Stimulated activated CD8-positive, alpha-beta memory T cell treated with anti-CD3 and anti-CD28 coated beads, Interleukin-15, amount 100 ng/mL, for 24 hours (primary cell): ENCODE measurements at places on chromosomes 5 and 9.

- no peak for DNase-seq
Measured at GRCh38 chr5:89556215-89556913, 673.4 kb upstream of the MEF2C start.

DNA sequence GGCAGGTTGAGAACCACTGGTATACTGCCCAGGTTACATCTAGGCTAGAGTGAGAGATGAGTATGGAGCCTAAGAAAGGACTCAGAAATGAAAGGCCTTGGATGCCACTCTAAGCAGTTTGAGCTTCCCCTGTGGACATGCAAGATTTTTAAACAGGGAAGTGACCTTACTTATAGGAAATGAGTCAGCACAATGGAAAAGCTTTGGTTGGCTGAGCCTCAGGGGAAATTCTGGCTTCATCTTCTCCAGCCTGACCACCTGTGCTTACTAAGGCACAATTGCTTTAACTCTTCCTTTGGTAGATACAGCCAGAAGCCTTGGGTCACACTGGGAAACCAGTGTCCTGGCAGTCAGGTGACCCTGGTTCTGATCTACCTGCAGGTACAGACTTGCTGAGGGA is 380.2 kb upstream of the ZNF462 start:
- no peak for DNase-seq

DNA sequence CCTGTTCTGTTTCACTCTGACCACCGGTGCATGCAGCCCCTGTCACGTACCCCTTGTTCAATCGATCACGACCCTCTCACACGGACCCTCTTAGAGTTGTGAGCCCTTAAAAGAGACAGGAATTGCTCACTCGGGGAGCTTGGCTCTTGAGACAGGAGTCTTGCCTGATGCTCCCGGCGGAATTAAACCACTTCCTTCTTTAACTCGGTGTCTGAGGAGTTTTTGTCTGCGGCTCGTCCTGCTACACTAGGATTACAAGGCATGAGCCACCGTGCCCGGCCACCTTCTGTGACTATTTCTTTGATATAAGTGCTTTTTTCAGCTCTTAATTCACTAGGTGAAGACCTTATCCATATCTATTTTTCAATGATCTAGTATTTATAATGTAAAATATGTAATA is 167.5 kb downstream of the TTC39B start:
- DNase-seq = no peak

DNA sequence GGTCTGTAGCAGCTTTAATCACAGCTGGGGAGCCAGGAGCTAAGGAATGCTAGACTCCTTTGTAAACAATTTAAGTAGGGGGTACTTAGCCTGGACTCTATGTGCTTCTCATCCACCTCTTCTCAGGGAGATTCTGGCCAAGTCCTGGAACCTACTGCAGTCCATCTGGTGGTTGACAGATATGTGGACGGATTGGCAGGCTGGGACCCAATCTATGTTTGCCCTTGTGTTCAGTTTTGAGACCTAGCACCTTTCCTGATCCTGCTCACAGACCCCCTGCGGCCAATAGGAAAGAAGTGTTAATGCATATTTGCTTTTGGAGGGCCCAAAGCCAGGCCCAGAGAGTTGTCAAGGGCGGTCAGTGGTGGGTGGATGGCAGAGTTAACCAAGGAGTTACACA is 6.4 kb downstream of the SLC22A5 start:
- DNase-seq = no peak

GRCh38 chr5:136810261-136810801 is 445.0 kb upstream of the TRPC7 start:
- no peak for DNase-seq

DNA sequence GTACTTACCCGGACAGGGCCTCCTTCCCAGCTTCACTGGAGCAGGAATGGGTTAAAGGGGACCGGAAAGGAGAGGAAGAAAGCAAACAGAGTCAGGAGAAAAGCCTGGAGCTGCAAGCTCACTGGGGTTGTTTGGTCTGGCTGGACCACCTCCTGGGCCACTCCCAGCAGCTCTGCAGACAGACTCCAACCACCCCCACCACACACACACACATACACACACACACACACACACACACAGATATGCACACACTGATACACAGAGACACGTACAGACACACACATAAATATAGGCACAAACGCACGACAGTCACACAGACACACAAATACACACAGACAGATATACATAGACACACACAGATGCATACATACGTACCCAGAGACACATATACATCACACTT is 34.9 kb upstream of the SYNPO start:
- no peak for DNase-seq

- no peak for DNase-seq
Measured at GRCh38 chr5:169701910-169702451, 64.9 kb downstream of the DOCK2 start.

- no peak for DNase-seq
Measured at GRCh38 chr5:132011622-132012343, at the start of gene ACSL6. Gene ACSL6 (minus strand): TSS chr5:132011658. CDS start chr5:132011553, 105 bp downstream.

- no peak for DNase-seq
Measured at GRCh38 chr5:149345892-149346222, 558 bp downstream of the GRPEL2 start.

DNA sequence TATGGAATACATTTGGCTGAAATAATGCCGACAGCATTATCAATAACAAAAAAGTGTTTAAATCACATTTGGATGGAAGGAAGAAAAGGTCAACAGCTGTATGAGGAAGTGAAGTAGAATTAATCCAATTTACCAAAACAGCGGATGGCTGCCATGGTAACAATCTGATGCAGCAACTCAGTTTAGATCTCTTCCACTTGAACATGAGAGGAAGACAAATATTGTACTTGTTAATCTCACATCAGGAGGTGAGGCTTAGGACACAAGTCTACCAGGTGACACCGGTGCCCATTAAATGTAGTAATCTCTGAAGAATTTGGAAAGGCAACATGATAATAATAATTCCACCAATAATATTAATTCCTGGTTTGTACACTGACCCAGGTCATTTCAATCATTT is 2.4 kb downstream of the RASEF start:
- DNase-seq = no peak

GRCh38 chr9:97808972-97809371 is 44.1 kb upstream of the FOXE1 start:
- no peak for DNase-seq

DNA sequence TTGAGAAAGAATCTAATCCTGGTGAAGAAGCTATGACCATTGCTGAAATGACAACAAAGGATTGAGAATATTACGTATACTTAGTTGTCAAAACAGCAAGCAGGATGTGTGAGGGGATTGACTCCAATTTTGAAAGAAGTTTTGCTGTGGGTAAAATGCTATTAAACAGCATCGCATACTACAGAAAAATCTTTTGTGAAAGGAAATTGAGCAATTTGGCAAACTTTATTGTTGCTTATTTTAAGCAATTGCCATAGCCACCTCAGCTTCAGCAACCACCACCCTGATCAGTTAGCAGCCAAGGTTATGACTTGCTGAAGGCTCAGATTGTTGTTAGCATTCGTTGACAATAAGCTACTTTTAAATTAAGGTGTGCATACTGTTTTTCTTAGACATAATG is 22.5 kb upstream of the ARL14EPL start:
- no peak for DNase-seq

- DNase-seq = no peak
Measured at GRCh38 chr9:134800791-134801339, 79.7 kb upstream of the FCN2 start.

DNA sequence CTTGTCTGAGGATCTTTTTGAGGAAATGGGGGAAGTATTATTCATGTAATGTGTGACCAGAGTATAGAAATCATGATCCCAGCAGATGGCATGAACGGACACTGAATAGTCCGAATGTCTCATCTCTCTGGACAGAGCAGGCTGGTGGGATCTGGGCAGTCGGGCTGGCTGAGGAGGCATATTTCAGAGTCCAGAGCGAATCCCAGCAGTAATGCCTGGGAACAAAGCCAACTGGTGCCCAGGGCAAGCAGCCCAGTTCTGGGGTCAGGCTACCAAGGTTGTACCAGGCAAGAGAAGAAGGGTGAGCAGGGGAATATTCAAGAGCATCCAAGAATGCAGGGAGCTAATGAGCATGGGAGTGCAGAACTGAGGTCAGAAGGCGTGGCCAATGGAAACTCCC is 306.4 kb downstream of the ZSWIM6 start:
- DNase-seq = no peak

GRCh38 chr9:2623288-2624050 is 1.9 kb downstream of the VLDLR start:
- no peak for DNase-seq

DNA sequence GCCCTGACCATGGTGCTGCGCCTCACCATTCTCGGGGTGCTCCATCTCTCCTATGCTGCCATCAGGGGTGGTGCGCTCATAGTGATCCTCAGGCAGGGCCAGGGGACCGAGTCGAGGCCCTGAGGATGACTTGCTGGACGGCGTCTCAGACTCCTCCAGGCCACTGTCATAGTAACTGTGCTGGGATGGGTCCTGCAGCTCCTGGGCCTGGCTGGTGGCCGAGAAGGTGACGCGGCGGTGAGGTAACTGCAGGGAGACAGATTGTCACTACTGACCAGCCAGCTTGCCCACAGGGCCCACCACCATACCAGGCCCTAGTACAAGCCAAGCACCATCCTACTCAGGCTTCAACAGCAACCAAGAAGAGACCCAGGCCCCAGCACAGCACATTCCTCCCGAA is 21.0 kb downstream of the PCDH1 start:
- no peak for DNase-seq

DNA sequence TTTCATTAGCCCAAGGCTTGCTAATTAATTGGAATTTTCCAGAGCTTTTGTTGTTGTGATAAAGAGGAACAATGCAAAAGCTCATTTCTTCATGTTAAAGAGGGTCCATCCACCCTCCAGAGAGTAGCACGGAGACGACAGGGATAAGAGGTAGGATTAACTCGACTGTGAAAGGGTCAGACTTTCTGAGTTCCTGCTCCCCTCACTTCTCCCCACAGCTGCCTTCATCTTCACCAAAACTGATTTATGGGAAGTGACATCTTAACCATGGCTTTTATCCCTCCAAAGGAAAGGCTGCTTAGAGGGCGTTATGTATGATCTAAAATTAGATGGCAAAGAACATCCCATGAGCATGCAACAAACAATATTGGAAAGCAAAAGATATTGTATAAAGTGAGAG is 135.5 kb downstream of the GLIS3 start:
- no peak for DNase-seq

DNA sequence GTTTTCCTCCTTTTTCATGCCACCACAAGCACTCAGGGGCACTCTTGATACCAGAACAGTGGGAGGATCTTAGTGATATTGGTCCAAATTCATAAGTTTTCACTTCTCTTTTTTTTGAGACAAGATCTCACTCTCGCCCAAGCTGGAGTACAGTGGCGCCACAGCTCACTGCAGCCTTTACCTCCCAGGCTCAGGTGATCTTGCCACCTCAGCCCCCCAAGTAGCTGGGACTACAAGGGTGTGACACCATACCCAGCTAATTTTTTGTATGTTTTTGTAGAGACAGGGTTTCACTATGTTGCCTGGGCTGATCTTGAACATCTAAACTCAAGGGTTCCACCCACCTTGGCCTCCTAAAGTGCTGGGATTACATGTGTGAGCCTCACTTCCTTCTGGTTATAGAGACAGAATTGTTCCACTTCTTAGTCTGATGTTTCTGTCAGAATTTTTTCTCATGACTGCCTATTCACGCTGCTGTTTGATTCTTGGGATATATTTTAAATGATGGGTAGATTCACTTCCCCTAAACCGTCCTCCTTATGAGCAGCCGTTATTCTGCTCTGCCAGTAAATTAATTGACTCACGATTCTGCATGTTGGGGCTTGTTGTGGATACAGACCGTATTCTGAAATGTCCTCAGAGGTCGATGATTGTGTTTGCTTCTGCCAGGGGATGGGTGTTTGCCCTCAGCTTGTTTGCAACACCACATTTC is 30.8 kb downstream of the MTAP start:
- DNase-seq = no peak

- no peak for DNase-seq
Measured at GRCh38 chr5:124661317-124662141, 84.9 kb downstream of the ZNF608 start.

- no peak for DNase-seq
Measured at GRCh38 chr9:82445556-82445955, 457.0 kb downstream of the SPATA31D1 start.

DNA sequence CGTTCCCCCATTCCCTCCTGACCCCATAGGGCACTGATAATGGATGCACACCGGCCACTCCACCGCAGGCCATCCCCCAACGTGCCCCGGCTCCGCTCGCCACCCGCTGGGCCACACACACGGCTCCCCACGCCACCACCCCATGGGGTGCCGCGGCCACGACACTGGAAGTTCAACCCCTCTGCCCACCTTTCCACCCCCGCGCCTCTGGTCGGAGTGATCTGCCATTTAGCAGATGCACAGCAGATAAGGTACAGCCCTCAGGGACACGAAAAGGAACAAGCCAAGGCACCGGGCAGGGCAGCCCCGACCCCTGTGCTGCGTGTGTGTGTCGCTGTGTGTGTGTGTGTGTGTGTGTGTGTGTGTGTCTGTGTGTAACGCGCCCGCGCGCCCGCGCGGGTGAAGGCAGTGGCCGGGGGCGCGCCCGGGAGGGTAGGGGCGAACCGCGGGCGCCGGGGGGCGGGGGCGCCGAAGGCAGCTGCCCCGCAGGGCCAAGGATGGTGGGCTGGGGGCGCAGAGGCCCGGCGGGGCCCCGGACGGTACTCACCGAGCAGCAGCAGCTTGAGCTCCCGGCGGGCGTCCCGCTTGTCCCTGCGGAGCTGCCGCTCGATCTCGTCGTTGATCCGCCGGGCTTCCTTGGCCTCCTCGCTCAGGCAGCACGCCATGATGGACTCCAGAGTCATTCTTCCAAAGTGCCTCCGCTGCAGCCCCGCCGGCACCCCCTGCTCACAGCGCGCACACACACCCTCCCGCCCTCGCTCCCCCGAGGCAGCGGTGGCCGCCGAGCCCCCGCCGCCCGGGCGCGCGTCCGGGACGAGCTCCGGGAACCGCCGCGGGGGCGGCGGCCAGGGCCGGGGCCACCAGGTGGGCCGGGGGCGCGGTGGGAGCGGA is 813 bp downstream of the GNAQ start:
- DNase-seq = peak; percentile 26

DNA sequence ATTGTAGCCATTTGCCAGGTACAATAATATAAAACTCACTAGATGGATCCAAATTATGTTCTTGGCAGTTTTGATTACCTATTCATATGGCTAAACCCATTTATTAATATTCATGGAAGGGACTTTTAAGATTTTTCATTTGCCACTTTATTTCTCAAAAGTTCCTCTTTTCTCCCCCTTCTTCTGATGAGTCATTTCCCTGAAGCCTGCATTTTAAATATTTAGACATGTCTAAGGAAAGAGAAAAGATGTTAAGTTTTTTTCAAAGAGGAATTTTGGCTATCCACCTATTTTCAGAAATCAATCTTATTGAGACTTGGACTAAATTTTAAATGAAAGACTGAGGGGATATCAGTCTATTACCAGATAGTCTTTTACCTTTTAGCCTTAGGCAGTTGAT is 1189.4 kb downstream of the EFNA5 start:
- DNase-seq = no peak
